CD4-positive, alpha-beta T cell treated with Interleukin-2 at 100 ng/mL for 4 hours (primary cell): ENCODE measurements at places on chromosomes 1 and 21.

GRCh38 chr1:180951186-180951745 is 38.6 kb downstream of the KIAA1614 start:
- no peak for DNase-seq

- DNase-seq: no peak
Measured at GRCh38 chr1:223771814-223772770, 59.8 kb downstream of the CAPN2 start.

DNA sequence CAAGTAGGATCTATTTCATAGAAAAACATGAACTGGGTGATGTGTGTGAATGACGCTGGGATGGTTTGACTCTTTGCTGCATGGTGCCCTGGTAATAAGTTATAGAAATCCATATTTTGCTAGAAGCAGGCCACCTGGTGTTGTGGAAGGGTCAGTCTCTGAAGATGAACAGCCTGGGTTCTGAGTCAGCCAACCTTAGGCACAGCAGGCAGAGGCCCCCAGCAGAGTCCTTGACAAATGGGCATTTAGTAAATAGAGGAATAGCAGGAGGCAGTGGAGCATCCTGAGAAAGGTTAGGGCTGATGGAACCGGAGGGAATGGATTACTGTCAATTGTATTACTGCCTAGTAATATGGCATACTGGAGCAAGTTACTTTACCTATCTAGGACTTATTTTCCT is 20.9 kb downstream of the FGGY start:
- no peak for DNase-seq

DNA sequence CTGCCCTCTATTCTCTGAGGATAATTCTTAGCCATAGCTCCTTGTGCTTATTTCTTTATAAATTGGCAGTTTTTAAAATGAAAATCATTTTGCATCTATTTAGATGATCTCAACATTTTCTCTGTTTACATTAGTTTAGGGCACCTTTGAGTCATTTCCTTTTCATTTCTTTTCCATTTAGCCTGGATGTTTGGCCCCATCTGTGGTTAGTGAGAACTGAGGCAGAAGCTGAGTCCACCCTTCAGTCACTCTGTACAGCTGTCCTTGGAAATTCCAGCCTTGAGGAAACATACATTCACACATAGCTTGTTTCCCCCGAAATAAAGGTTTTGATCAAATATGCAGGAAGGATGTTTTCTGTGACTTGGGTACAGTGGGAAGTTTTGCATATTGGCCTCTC is 123.7 kb downstream of the NTNG1 start:
- no peak for DNase-seq

DNA sequence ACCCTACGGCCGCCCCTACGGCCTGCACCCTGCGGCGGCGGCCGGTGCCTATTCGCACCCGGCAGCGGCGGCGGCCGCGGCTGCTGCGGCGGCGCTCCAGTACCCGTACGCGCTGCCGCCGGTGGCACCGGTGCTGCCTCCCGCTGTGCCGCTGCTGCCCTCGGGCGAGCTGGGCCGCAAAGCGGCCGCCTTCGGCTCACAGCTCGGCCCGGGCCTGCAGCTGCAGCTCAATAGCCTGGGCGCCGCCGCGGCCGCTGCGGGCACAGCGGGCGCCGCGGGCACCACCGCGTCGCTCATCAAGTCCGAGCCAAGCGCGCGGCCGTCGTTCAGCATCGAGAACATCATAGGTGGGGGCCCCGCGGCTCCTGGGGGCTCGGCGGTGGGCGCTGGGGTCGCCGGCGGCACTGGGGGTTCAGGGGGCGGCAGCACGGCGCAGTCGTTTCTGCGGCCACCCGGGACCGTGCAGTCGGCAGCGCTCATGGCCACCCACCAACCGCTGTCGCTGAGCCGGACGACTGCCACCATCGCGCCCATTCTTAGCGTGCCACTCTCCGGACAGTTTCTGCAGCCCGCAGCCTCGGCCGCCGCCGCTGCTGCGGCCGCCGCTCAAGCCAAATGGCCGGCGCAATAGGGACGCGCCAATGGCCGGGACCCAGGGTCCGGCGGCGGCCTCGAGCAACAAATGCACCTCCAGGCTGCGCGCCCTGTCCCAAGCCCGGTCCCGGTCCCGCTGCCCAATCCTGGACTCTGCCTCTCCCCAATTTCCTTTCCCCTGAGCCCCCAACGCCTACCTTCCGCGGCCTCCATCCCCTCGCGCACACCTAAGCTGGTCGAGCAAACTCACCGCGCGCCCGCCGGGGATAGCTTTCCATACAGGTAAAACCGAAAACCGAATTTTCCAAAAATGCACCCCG is 1.8 kb downstream of the FOXD3 start:
- DNase-seq: no peak

GRCh38 chr1:224507771-224508523 is 73.3 kb upstream of the WDR26 start:
- no peak for DNase-seq

- DNase-seq: no peak
Measured at GRCh38 chr1:115306146-115306545, 31.9 kb downstream of the NGF start.

GRCh38 chr1:23369335-23370013 is at the start of gene ZNF436:
TSS of gene ZNF436 (minus strand) at chr1:23369836. CDS start at chr1:23368005, 1,831 bp downstream.
- DNase-seq: peak; percentile 16

DNA sequence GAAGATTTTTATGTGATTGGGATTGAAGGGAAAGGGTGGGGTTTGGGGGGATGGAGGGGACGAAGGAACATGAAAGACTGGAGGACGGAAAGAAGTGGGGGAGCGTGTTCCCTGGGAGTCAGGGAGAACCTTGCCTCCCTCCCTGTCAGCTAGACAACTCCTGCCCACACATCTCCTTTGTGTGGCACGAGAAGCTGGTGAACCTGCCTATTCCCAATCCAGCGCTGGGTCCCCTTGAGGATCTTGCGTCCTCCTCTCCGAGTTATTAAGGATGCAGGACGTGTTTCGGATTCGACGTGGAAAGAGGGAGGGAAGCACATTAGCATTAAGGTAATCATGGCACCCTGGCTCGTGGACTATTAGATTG is 1.4 kb downstream of the LRRC7 start:
- no peak for DNase-seq

- DNase-seq: no peak
Measured at GRCh38 chr1:23247276-23247675, 30.0 kb upstream of the HTR1D start.

DNA sequence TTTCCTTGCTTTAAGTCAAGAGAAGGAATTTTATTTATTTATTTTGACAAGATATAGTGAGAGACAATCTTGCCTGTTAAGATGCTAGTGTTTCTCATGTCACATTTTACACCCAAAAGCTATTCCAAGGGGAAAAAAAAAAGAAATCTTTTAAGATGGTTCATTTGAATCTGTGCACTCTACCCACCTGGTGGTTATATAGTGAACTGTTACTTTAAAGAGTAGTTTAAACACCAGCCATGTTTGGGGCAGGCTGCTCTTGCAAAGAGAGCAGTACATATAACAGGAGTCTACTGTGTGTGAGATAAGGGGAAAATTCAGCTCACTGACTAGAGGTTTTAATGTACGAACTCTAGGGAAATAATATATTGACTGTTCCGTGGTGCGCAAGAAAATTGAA is 3.3 kb upstream of the ELAVL4 start:
- DNase-seq: no peak

DNA sequence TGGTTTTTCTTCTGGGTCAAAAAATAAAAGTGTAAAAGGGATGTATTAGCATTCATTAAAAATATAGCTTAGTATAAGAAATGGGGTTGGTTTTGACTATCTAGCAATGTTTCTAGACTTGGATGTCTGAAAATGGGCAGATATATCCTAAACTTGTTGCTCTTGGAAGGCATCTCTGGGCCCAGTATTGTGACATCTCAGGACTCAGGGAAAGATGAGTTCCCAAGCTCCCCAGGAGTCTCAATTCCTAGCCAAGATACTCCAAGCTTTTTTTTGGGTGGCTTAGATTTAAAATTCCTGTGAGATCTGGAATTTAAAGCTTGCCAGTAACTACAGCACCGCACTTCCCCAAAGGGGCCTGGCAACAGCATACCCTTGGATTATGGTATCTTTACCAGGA is 11.5 kb upstream of the HSD17B7 start:
- no peak for DNase-seq

DNA sequence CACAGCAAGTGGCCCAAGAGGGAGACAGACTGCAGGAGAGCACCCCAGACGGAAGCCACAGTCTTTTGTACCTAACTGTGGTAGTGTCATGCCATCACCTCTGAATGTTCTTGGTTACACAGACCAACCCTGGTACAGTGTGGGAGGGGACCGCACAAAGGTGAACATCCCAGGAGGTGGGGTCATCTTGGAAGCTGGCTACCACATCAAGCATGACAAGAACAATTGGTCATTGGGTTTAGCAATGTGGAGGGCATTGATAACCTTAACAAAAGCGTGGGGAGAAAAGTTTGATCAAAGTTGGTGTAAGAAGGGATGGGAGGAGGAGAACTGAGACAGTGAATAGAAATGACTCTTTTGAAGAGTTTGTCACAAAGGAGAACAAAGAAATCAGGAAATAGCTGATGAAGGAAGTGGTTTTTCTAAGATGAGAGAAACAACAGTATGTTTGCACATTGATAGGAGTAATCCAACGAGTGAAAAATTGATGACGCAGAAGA is 87.1 kb upstream of the CACNA1E start:
- DNase-seq: peak; percentile 48

DNA sequence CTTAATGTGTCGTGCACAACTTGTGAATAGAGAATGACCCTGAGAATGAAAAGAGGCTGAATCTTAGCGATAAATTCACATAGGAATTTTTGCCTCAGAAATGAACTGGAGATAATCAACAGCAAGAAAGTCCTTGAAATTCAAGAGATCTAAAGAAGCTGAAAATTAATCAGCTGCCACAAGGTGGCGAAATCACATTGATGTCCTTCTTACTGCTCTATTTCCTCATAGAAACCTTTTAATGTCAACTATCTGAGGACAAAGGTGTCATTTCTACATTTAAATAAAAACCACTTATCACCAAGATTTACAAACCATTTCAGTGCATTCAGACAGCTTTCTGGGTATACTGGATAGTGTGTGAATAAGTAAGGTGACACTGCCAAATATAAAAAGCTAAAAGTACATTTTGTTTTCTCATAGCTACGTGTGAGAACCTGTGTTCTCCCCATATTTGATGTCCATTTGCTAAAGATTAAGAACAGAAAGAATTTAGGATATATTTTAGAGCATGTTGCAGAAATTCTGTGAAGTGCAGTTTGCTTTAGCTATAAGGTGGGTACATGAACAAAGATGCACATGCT is 485.3 kb upstream of the PTBP2 start:
- no peak for DNase-seq

DNA sequence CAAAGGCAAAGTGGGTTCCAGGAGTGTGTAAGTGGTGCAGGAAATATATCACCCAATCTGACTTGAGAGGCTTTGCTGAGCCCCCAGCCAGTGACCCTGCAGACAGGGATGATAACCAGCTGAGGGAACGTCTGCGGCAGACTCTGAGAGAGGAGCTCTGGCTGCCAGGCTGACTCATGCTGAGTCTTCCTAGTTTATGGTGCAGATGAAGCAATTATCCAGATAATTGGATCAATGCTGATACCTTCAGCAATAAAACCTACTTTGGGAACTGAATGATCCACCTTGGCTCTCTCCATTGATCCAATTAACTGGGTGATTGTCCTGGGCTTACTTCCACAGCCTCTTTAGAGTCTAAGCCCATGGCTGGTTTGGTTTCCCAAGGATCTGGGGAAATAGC is 7.3 kb downstream of the C8B start:
- DNase-seq: no peak

DNA sequence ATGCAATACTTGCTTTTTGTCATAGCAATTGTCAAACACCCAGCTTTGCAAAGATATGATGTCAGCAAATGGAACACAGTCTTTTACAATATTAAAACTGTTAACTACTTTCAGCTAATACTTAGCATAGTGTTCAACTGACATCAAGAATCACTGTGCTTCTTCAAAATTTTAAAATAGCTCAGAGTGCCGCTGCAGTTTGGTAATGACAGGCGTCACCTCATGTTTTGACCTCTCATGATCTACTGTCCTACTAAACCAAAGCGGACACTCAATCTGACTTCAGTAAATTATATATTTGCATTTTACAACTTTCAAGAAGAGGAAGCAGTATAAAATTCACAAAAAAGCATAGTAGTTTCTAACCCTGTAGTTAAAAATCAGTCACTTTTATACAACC is 2.0 kb downstream of the FMO1 start:
- no peak for DNase-seq

GRCh38 chr1:160437432-160438316 is 37.3 kb downstream of the VANGL2 start:
- DNase-seq: peak; percentile 60

DNA sequence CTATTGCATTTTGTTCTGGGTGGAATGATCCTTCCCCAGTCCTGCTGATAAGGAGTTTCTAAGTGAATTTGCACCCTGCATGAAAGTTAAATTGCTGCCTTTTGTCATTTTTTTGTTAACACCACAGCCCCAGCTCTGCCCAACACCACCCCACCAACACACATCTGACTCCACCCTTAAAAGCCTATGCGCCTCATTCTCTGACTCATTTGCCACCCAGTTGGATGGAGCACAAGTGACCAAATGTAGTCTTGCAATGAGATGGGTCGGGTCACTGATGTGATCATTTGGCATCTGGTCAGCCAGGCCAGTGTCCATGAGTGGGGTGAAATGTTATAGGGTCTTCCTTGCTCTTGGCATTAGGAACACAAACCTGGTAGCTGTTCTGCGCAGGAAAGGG is 256.8 kb downstream of the KAZN start:
- no peak for DNase-seq

GRCh38 chr1:86705665-86705985 is 1.2 kb downstream of the SH3GLB1 start:
- DNase-seq: peak; percentile 12

DNA sequence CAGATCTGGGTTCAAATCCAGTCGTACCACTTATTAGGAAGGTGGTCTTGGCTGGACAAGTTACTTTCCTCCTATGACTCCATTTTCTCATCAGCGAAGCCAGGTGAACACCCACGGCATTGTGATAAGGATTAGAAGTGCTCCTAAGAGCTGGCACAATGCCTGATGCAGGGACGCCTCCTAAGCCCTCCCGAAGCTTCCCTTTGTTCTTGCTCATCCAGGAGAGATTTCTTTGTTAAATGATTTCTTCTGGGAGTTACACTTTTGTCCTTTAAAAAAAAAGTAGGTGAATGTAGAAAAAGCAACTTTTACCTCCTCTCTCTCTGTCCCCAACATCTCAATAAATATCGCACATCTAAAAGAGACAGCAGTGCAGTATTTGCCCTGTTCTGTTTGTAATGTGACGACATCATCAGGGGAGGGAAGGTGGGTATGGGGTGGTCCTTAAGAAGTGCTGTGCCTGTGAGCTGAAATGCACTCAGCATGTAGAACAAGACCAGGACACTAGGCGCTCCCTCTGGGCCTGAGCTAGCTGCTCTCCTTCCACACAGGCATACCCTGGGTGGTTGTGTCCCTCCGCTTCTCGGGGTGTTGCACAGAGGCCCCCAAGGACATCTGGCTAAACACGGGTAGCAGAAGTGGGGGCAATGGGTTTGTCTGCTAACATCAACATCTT is 43.9 kb downstream of the SUSD4 start:
- no peak for DNase-seq

DNA sequence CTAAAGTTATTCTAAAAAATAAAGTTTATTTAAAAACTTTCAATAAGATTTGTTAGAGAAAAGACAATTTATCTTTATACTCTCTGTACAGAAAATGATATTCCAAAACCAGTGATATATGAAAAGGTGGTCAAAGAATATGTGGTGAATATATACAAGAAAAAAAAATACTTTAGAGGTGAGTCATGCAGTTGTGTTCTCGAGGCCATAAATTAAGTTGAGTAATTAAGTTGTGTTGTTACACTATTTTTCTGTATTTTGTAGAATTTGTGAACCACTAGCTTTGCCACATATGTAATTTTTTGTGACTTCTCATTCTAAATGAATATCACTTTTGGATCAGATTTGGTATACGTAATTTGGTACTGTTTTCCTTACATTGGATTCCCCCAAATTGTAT is 23.6 kb upstream of the DUSP10 start:
- no peak for DNase-seq
